ENCODE measurements at places on chromosomes 6 and 20.
A peak's percentile ranks its signal among the peaks of the same experiment; 100 is the strongest.

DNA sequence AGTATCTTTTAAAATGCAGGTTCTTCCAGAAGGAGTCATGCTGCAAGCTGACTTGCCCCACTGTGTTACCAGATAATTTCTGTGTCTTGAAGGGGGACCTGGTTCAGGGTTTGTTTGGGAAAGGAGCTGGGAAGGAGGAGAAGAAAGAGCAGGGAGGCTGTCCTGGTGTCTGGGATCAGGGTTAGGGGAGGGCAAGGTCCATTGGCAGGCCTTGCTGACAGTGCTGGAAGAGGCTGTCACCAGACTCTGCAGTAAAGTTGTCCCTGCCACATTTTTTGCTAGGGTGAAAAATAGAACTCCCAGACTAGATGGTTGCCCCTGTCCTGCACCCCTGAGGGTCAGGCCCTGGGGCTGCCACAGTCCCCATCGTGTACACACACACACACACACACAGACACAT is 14.9 kb downstream of the GLP1R start:
- DNase-seq, result no peak

GRCh38 chr20:4844751-4845465 is 123.2 kb downstream of the PRND start:
- DNase-seq, result peak; percentile 18

DNA sequence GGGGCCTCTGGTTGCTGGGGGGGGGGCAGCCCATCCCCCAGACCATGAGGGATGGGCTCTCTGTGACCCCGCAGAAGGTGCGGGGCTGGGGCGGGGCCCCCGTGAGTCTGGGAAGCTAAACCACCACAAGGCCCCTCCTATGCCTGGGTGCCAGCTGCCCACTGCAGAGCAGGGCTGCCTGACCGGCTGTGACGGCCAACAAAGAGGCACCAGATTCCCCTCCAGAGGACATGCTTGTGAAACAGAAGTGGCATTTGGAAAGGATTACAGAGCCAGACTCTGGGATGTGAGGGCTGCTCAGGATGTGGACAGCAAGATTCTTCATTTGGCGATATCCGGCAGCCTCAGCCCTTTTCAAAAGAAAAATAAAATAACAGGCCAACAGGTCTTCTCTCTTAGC is 16.5 kb upstream of the NTSR1 start:
- no peak for DNase-seq

GRCh38 chr6:76707630-76708029 is 635.2 kb upstream of the IMPG1 start:
- no peak for DNase-seq

DNA sequence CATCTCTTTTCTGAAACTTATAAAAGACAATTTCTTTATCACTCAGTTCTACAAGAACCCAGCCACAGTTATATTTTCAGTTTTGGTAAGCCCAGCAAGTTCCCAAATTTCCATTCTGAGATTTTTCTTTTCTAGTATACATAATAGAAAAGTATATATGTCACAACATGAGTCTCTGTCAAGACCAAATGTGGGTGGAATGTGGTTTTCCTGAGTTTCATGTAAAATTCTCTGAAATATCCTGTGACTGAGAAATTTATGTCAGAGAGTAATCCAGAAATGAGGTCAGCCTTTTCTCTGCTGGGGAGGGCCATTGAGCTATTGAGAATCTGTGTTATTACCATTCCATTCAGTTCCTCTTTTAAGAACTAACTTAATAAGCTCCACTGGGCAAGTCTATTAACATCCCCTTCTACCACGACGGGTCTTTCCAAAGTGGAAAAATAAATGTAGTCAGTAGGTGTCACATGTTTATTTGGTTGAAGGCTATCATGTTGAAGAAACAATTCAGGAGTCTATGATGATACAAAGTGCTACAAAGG is 100.7 kb upstream of the HMGN3 start:
- no peak for DNase-seq

DNA sequence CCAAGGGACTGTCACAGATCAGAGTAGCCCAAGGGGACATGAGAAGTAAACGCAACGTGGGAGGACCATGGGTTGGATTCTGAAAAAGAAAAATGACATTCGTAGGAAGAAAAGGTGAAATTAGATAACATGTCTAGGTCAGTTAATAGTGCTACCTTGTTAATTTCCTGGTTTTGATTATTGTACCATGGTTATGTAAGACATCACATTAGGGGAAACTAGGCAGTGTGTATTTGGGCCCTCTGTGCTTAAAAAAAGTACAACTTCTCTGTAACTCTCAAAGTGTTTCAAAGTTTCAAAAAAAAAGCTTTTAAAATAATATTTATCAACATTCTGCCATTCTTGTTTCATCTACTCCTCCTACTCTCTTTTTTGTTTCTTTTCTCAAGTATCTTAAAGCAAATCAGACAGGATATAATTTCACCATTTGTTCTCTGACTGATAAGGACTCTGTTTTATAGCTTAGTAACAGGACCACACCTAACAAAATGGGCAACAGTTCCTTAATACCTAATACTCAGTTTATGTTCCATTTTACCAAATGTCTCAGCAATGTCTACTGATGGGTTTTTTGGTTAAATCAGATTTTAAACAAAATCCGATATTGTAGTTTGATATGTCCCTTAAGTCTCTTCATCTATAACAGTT is 97.1 kb upstream of the PLCB4 start:
- no peak for DNase-seq

DNA sequence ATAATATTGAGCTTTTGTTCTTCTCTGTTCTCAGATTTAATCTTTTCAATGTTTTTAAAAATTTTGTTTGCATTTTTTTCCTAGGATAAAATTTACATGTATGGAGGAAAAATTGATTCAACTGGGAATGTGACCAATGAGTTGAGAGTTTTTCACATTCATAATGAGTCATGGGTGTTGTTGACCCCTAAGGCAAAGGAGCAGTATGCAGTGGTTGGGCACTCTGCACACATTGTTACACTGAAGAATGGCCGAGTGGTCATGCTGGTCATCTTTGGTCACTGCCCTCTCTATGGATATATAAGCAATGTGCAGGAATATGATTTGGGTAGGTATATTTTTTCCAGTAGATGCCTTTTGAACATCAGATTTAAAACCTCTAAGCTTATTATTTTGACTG is 89.8 kb downstream of the ATRN start:
- DNase-seq, result no peak

- DNase-seq, result no peak
Measured at GRCh38 chr6:17423026-17423425, 29.6 kb downstream of the CAP2 start.

GRCh38 chr6:137631323-137631722 is 137.1 kb upstream of the OLIG3 start:
- DNase-seq, result no peak
